T-helper 17 cell (primary cell): ENCODE measurements at places on chromosomes 2 and 18. TPM values are rescaled to one million over a fixed set of nuclear protein-coding genes. Genes with fewer than 3 reads are reported as not detected.

Gene PREB
- 27.1 TPM for total RNA-seq

Gene GAD1
- total RNA-seq, result not detected

Gene HAAO
- total RNA-seq, result not detected

Gene SERPINB3
- total RNA-seq, result not detected

Gene UGT1A6
- not detected for total RNA-seq

Gene SERPINB2
- 0.45 TPM for total RNA-seq

Gene IHH
- not detected for total RNA-seq
